Stimulated activated CD8-positive, alpha-beta memory T cell treated with anti-CD3 and anti-CD28 coated beads, Interleukin-7, amount 100 ng/mL, for 48 hours (primary cell): ENCODE measurements at places on chromosomes 1 and 21.

DNA sequence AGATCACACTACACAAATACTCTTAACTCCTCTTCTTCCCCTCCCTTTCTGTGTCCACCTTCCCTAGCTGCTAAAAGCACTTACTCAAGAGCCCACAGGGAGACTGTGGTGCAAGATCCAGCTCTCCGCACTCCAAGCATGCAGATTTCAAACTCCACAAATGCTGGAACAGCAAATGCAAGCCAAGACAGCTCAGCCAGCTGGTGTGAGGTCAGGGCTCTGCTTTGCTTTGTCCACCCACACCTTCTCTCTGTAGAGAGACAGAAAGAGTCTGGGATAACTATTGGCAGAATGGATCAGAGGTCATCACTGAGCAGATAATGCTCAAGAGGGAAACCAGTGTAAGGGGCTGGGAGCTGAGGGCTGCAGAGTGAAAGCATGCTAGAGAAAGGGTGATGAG is 45.2 kb upstream of the DPT start:
- no peak for DNase-seq

DNA sequence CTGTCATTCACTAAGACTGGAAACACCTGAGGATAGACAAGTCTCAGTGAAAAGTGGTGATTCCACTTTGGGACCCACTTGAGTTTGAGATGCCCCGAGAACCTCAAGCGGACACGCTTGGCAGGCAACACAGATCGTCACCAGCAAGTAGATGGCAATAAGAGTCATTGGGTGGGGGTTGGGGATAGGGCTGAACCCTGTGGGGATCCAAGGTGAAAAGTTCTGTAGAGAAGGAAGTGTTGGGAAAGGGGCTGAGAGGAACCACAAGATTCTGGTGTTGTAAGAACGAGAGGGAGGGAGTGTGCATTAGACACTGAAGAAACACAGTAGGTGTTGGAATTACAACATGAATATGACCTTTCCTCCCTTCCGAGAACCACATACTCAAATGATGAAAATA is 45.4 kb upstream of the TDRD10 start:
- no peak for DNase-seq

DNA sequence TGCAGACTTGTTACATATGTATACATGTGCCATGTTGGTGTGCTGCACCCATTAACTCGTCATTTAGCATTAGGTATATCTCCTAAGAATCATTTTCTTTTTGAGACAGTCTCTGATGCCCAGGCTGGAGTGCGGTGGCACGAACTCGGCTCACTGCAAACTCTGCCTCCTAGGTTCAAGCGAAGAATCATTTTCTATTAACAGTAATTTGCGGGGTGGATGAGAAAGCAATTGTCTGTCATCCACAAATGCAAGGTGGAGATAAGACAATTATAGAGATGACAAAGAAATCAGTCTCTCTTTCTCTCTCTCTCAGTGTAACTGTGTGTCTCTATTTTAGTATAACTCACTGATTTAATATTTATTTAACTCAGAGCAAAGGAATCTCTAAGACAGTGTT is 131.0 kb upstream of the KIAA1614 start:
- no peak for DNase-seq

DNA sequence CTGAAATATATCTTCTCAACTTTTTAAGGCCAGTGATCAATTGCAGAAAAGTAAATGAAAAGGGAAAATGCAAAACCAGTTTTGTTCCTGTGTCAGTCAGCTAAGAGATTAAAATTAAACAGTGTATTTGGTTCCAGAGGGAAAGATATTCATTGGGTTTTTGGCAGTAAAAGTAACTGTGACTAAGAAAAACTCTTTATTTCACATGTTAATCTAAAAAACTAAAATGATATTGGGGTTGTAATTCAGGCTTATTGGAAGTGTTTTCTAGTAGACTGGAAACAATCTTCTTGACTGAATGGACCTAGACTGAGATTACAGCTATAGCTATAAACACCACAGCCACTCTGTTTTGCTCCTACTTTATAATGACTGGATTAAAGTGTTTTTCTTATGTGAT is 413.9 kb downstream of the ADGRL2 start:
- DNase-seq: no peak

GRCh38 chr1:96002969-96003964 is 718.3 kb upstream of the PTBP2 start:
- no peak for DNase-seq

DNA sequence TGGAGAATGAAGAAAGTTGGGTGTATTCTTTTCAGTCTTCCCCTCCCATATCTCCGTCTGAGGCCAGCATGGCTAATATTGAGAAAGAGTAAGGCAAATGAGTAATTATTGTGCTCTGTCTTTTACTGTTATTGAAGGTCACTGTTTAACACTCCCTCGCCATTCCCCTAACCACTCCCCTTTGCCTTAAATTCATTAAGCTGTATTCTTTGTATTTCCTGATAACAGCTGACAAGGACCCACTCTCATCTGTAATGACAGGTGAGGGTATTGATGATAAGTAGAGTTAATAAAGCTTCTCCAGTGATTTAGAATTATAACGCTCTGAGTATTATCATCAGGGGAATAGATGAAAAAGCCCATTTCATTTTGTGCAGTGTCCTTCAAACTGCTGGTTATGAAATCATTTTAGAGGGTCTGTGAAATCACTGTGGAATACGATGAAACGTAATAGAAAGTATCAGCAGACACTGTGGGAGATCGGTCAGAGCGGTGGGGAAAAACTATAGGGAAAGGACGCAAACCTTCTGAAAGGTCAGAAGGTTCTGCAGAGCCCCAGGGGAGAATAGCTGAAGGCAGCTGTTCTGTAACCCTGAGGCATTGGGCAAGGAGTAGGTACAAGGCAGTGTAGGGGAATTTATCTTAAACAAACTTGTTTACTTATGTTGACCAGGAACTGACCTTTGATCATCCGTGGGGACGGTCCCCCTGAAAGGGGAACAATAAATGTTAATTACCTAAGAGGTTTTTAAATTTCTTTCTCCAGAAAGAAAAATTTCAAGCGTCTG is 46.3 kb upstream of the CACYBP start:
- no peak for DNase-seq

DNA sequence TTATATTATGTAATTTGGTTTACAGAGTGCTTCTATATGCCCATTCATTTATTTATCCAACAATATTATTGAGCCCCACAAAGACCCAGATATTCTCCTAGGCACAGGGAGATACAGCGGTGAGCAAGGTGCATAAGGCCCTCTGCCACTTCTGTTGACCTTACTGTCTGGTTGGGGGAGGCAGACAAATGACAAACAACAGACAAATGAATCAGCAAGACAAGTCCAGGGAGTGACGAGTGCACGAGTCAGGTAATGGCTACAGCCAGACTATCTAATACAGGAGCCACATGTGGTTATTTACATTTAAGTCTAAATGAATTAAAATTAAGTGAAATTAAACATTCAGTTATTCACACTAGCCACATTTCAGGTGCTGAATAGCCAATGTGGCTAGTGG is 22.0 kb upstream of the BCAR3 start:
- no peak for DNase-seq
